ENCODE measurements at places on chromosomes 7 and 10. TPM values are rescaled to one million over a fixed set of nuclear protein-coding genes. Genes with fewer than 3 reads are reported as not detected.
A peak's percentile ranks its signal among the peaks of the same experiment; 100 is the strongest.

DNA sequence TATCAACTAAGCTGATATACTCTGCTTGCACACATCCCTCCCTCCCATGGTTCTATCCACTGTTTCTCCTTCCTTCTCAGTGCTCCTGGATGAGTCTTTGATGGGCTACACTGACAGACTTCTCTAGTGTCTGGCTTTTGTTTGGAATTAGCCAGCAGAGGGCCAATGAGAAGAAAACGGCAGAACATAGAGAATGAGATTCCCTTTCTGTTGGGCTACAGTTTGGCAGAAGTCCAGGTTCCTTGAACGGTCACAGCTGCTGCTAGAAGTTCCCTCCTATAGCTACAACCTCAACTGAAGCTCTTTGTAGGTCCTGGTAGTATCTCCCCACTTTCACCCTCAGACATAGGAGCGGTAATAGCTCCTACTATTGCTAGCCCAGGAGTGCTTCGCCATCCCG lies 251.1 kb upstream of the LRRN3 start:
- H3K36me3 ChIP-seq = no peaks in the 10 kb centered on the region
- DNase-seq = no peak
- no peak overlapping the region for H3K27ac ChIP-seq
- no peak overlapping the region for H3K4me3 ChIP-seq
- no peaks in the 10 kb centered on the region for H3K27me3 ChIP-seq

The PPP3CB gene
- 65.5 TPM for total RNA-seq

The ZCWPW1 gene
- total RNA-seq = 4.4 TPM

The ARHGAP22 gene
- total RNA-seq = 1.1 TPM

GRCh38 chr10:119538632-119539358 lies 3.7 kb downstream of the RGS10 start:
- peaks cover 33% of the 10 kb centered on the region for H3K4me1 ChIP-seq
- H3K36me3 ChIP-seq = no peaks in the 10 kb centered on the region
- no peak overlapping the region for H3K4me3 ChIP-seq
- H3K27ac ChIP-seq = no peak overlapping the region

- H3K4me3 ChIP-seq = peak overlapping the region; percentile 38
- no peaks in the 10 kb centered on the region for H3K36me3 ChIP-seq
- peaks cover 18% of the 10 kb centered on the region for H3K4me1 ChIP-seq
- peak overlapping the region; percentile 33 for H3K27ac ChIP-seq
- H3K27me3 ChIP-seq = no peaks in the 10 kb centered on the region
Observed at GRCh38 chr7:121480058-121480457, 84.0 kb upstream of the FAM3C start.

DNA sequence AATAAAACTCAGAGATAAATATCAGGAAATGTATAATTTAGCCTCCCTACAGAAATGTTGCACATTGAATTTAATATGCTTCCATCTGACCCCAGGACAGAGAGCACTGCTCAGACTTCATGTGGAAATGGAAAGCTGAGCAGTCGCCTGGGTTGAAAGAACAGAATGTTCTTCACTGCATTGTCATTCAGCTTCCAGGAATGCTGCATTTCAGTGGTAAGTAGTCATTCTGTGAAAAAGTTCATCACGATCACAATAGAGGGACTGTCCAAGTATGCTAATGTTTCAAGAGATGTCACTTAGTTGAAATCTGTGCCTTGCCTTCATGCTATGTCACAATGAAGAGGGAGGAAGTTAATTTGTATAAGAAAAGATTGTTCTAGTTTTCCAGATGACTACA lies 147.3 kb downstream of the NRCAM start:
- no peak for DNase-seq
- H3K27me3 ChIP-seq = no peaks in the 10 kb centered on the region
- H3K4me1 ChIP-seq = peaks cover 73% of the 10 kb centered on the region
- H3K27ac ChIP-seq = peak overlapping the region; percentile 88
- H3K4me3 ChIP-seq = peak overlapping the region; percentile 26
- no peaks in the 10 kb centered on the region for H3K36me3 ChIP-seq

GRCh38 chr10:20622531-20623211 lies 274.4 kb downstream of the NEBL start:
- H3K27ac ChIP-seq = peak overlapping the region; percentile 82
- no peak for DNase-seq
- no peak overlapping the region for H3K4me3 ChIP-seq
- H3K27me3 ChIP-seq = no peaks in the 10 kb centered on the region

GRCh38 chr10:123361832-123362231 lies 207.6 kb downstream of the BUB3 start:
- no peak overlapping the region for H3K4me3 ChIP-seq
- no peaks in the 10 kb centered on the region for H3K4me1 ChIP-seq
- DNase-seq = no peak
- H3K27ac ChIP-seq = no peak overlapping the region

DNA sequence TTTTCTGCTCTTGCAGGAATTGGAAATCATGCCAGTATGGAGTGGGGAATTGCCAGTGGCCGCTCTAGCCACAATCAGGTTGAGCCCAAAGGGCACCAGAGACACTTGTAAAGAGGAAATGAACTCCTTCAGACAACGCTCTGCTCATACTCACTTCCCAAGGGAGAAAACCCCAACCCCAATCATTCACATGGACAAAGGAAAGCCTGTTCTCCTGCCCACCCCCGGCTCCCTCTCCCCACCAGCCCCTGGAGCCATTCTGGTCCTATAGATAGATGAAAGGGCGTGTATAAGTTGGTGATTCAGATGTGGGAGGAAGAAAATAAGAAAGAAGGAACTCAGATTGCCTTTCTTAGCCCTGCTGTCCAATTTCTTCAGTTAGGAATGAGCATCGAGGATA lies 57.4 kb downstream of the GFRA1 start:
- H3K27me3 ChIP-seq = no peaks in the 10 kb centered on the region
- H3K27ac ChIP-seq = no peak overlapping the region
- no peak overlapping the region for H3K4me3 ChIP-seq
- peaks cover 22% of the 10 kb centered on the region for H3K4me1 ChIP-seq
- no peak for DNase-seq

GRCh38 chr7:1811850-1812508 lies 141.9 kb downstream of the ELFN1 start:
- no peaks in the 10 kb centered on the region for H3K36me3 ChIP-seq
- H3K4me3 ChIP-seq = no peak overlapping the region
- no peak overlapping the region for H3K27ac ChIP-seq
- peaks cover 7% of the 10 kb centered on the region for H3K4me1 ChIP-seq

The SVIL gene
- total RNA-seq = 258 TPM

The OR2A5 gene
- not detected for total RNA-seq

- peaks cover 4% of the 10 kb centered on the region for H3K36me3 ChIP-seq
- H3K4me1 ChIP-seq = peaks cover 88% of the 10 kb centered on the region
- H3K27me3 ChIP-seq = no peaks in the 10 kb centered on the region
- peak overlapping the region; percentile 65 for H3K4me3 ChIP-seq
- peak; percentile 34 for DNase-seq
Observed at GRCh38 chr10:113131613-113132261, 181.7 kb downstream of the TCF7L2 start.

The SLC26A3 gene
- not detected for total RNA-seq

- no peak for DNase-seq
- peaks cover 26% of the 10 kb centered on the region for H3K4me1 ChIP-seq
- no peaks in the 10 kb centered on the region for H3K36me3 ChIP-seq
- no peak overlapping the region for H3K4me3 ChIP-seq
- no peaks in the 10 kb centered on the region for H3K27me3 ChIP-seq
Observed at GRCh38 chr10:30804478-30805055, 175.0 kb upstream of the LYZL2 start.

DNA sequence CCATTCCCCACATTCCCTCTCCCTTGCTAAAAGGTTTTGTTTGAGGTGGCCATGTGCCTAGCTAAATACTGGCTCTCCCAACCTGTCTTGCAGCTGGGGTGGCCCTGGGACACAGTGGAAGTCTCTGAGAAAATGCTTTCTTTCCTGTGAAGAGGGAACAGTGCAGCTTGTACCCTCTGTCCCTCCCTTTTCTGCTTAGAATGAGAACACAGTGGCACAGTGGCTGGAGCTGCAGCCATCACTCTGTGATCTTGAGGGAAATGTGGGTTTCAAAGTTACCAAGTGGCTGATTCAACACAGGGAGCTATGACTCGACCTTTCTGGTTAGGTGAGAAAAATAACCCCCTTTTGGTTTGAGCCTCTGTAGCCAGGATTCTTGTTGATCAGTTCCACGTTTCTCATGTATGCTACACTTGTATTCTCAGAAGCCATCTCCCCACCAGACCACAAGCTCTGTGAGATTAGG lies 62.7 kb upstream of the CARD11 start:
- H3K4me1 ChIP-seq = no peaks in the 10 kb centered on the region
- H3K36me3 ChIP-seq = no peaks in the 10 kb centered on the region

The SLC35B4 gene
- total RNA-seq = 24.0 TPM

DNA sequence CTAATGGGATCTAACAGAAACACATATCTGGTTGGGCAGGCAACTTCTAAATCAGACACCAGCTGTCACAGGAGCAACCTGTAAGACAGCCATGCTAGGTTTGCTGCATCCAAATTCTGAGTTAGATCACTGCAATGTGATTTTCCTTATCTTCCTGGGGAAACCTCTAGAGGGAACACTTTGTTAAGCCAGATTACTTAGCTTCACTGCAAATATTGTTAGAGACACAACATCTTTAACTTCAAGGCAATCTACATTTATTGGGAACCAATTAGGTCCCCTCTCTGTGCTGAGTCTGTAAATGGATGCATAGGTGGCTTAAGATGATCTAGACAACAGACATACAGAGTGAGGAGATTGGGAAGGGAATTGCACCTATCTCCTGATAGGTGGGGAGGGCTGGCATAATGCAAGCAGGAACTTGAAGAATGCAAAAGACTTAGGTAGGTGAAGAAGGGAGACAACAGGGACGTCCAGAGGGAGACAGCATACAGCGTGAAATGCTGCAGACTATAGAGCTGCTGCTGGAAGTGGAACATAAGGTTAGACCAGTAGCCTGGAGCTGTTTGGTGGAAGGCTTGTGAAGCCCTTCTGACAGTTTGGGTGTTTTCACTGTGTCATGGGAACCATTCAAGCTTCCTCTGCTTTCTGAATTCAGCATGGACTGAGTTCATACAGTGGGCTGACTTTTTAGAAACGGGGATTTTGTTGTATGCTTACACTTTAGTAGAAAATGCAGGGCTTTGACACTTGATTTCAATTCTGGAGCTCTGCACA lies 109.8 kb upstream of the ELMO1 start:
- no peak overlapping the region for H3K4me3 ChIP-seq
- H3K36me3 ChIP-seq = no peaks in the 10 kb centered on the region
- no peaks in the 10 kb centered on the region for H3K4me1 ChIP-seq
- DNase-seq = no peak

DNA sequence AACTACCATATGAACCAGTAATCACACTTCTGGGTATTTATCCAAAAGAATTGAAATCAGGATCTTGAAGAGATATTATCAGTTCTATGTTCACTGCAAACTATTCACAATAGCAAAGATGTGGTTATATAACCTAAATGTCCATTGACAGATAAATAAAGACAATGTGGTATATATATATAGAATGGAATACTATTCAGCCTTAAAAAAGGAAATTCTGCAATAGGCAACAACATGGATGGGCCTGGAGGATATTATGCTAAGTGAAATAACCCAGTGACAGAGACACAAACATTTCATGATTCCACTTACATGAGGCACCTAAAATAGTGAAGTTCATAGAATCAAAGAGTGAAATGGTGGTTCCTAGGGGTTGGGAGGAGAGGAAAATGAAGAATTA lies 90.6 kb upstream of the CDK1 start:
- no peak overlapping the region for H3K27ac ChIP-seq
- no peak overlapping the region for H3K4me3 ChIP-seq
- DNase-seq = no peak
- peaks cover 3% of the 10 kb centered on the region for H3K36me3 ChIP-seq
- no peaks in the 10 kb centered on the region for H3K4me1 ChIP-seq

GRCh38 chr10:86139066-86139657 lies 227.4 kb downstream of the GRID1 start:
- H3K4me3 ChIP-seq = no peak overlapping the region
- no peak overlapping the region for H3K27ac ChIP-seq
- no peaks in the 10 kb centered on the region for H3K36me3 ChIP-seq
- no peaks in the 10 kb centered on the region for H3K4me1 ChIP-seq

DNA sequence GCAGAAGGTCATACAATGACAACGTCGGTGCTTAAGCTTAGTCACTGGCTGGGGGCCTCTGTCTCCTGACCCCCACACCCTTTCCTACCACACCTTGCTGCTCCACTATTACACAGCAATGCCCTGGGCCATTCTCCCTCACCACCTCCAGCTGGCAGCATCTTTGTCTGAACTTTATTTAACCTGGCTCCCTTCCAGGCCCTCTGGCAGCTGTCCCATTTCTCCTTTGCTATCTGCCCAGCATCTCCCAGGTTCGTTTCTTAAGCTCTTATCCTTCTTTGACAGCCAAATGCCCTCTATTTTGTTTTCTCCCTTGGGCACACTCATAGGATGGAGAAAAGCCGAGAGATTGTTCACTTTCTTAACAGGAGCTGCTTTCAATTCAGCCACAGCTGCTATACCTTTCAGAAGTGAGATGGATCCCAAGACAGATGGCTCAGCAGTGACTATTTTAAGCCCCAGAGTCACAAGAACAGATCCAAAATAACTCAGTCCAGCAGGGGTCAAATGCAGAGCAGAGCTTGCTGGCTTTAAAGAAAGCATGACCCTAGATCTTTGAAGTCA lies 1277.1 kb upstream of the AUTS2 start:
- H3K36me3 ChIP-seq = no peaks in the 10 kb centered on the region
- H3K27ac ChIP-seq = no peak overlapping the region
- H3K4me3 ChIP-seq = no peak overlapping the region

GRCh38 chr10:24891823-24892222 lies 60.6 kb downstream of the PRTFDC1 start:
- H3K27me3 ChIP-seq = no peaks in the 10 kb centered on the region
- peak overlapping the region; percentile 23 for H3K27ac ChIP-seq
- H3K4me1 ChIP-seq = peaks cover 58% of the 10 kb centered on the region
- no peak overlapping the region for H3K4me3 ChIP-seq
- no peaks in the 10 kb centered on the region for H3K36me3 ChIP-seq

The LRRC18 gene
- not detected for total RNA-seq

DNA sequence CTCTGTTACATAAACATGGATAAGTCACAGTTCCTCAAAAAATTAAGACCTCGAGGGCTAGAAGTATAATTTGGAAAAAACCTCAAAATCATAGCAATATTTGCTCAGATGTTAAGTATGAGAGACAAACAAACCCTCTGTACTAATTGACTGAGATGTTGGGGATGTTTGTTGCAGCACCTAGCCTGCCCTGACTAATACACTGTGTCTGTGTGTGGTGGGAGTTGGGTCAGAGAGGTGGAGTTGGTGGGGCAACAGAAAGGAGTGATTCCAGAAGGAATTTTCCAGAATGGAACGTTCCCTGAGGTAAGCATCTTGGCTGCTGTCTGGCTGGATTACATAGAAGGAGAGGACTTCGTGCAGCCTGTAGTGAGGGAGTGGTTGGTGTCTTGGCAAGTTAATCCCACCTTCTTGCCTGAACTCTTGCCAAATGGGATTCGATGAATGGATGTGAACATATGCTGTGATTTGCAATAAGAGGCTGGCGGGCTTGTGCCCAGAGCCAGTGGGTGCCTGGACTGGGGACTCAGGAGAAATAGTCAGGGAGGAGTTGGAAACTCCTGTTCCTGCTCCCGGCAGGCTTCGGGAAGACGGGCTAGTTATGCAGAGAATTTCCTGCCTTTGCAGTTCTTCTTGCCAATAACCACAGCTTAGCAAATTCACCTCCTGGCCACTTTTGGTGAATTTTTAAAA lies 9.3 kb upstream of the FAM180A start:
- H3K27ac ChIP-seq = peak overlapping the region; percentile 95
- no peaks in the 10 kb centered on the region for H3K27me3 ChIP-seq
- H3K36me3 ChIP-seq = no peaks in the 10 kb centered on the region
- H3K4me3 ChIP-seq = peak overlapping the region; percentile 70
- peaks cover 37% of the 10 kb centered on the region for H3K4me1 ChIP-seq
- no peak for DNase-seq

GRCh38 chr10:5648494-5649457 lies 17.6 kb downstream of the ASB13 start:
- H3K4me3 ChIP-seq = no peak overlapping the region
- no peaks in the 10 kb centered on the region for H3K4me1 ChIP-seq
- no peak overlapping the region for H3K27ac ChIP-seq
- no peaks in the 10 kb centered on the region for H3K27me3 ChIP-seq
- peaks cover 23% of the 10 kb centered on the region for H3K36me3 ChIP-seq

Data from osteocyte (in vitro differentiated cells).